ENCODE measurements at places on chromosomes 4 and X.
A peak's percentile ranks its signal among the peaks of the same experiment; 100 is the strongest.

GRCh38 chrX:27598312-27598711 lies 8.2 kb downstream of the DCAF8L2 start:
- DNase-seq: peak; percentile 9

DNA sequence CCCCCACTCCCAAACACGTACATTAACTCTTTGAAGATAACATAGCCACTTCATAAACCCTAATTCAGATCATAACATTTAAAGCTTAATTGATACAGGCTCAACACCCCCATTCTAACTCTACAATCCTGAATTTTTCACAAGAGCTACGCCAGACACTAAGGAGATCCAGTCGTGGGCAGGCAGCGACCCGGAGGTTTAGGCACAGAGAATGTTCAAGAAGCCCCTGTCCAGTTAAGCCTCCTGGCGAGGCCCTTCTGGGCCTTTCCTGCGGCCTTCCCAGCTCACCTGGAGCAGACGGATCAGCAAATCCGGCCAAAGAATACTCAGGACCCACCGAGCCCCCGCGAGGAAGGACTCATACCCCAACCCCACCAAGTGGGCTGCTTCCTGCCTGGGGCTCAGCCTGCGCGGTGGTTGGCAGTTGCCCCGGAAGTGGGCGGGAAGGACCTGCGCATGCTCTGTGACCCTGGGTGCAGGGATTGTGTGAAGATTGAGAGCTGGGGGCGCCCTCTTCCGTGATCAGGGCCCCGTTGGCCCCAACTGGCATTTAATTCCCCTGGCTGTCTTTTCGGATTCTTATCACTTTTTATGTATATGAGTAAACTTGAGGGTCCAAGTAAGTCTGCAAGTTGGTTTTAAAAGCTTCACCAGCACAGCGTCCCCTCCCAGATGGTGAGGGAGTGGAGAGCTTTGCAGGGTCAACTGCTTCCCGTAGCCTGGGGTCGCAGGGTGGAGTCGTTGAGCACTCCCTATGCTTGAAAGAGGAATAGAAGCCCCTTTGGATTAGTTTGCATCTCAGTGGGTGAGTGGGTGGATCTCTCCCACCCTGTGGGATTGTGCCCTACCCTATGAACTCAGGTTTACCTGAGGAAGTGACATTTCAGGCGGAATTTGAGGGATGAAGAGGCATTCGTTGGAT lies at the start of gene TRIM61:
Gene TRIM61, minus strand, starts transcription at position 415 of the 922 bp plus-strand sequence. CDS start 7,655 bp downstream, outside the sequence.
- no peak for DNase-seq

GRCh38 chr4:5924461-5925125 lies 31.7 kb upstream of the CRMP1 start:
- DNase-seq: no peak

GRCh38 chr4:123217664-123218063 lies 178.9 kb upstream of the SPRY1 start:
- DNase-seq: no peak

GRCh38 chr4:55157559-55158277 lies 32.3 kb upstream of the KDR start:
- DNase-seq: peak; percentile 69

- no peak for DNase-seq
Observed at GRCh38 chr4:40316333-40316781, 18.8 kb upstream of the CHRNA9 start.

- no peak for DNase-seq
Observed at GRCh38 chrX:94662689-94663088, 988.7 kb downstream of the FAM133A start.

- DNase-seq: no peak
Observed at GRCh38 chr4:27101561-27101960, 240.9 kb downstream of the STIM2 start.

DNA sequence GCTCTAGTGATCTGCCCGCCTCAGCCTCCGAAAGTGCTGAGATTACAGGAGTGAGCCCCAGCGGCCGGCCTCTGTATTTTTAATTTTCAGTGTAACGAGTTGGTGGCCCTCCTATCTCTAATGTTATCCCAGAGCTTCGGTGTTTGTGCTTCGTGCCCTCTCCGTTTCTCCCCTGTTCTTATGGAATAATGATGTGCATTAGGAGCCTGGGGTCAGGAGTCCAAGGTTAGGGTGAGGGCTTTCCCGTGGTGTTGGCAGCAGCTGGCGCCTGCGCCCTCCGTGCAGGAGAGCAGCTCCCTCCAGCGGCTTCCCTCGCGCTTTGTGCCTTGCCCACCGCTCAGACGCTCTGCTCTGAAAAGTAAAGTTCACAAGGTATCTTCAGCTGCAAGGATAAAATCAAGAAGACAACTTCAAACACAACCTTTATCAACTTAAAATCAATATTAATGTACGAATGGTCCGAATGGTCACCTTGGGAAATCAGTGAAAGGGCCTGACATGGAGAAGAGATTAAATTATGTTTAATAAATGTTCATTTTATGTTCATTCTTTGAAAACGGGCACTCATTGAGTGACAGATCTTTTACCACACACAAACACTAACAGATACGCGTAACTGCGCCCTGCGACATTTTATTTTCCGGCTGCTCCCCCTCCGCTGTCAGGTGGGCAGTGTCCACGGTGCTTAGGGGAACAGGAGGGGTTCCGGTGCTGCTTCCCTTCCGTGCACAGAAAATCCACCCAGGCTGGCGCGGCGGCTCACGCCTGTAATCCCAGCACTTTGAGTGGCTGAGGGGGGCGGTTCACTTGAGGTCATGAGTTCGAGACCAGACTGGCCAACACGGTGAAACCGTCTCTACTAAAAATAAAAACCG lies 62.4 kb downstream of the TRAPPC11 start:
- peak; percentile 67 for DNase-seq

- DNase-seq: no peak
Observed at GRCh38 chr4:74628852-74629620, 165.3 kb downstream of the BTC start.

DNA sequence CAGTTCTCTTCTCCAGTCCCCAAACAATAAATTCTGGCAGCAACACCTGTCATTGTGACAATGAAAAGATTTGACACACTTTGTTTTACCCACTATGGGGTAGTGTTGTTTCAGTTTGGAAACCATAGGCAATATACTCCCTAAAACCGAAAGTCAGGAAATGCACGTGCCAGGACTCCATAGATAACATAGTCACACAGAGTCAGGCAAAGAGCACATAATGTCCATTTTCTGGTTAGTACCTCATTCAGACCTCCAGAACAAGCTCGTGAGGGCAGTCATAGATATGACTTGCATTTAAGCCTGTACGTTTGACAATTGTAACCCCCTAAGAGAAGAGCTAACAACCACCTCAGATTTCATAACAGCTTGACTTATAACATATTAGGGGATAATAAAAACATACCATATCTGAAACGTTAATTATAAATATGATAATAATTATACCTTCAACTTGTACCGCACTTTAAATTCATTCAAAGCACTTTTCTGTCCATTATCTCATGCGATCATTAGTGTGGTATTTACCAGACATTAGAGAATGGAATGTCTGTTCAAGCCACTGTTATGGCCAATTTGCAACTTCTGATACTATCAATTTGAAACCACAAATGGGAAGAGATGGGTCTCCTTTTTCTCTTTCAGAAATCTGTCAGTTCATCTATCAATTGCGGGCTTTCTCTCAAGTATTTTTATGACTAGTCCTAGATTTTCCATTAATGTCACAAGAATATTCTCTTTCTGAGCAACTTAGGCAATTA lies 147.4 kb downstream of the LDB2 start:
- no peak for DNase-seq

GRCh38 chr4:137421796-137422195 lies 110.5 kb downstream of the PCDH18 start:
- no peak for DNase-seq

GRCh38 chr4:76515975-76516843 lies 81.2 kb downstream of the SHROOM3 start:
- DNase-seq: no peak

DNA sequence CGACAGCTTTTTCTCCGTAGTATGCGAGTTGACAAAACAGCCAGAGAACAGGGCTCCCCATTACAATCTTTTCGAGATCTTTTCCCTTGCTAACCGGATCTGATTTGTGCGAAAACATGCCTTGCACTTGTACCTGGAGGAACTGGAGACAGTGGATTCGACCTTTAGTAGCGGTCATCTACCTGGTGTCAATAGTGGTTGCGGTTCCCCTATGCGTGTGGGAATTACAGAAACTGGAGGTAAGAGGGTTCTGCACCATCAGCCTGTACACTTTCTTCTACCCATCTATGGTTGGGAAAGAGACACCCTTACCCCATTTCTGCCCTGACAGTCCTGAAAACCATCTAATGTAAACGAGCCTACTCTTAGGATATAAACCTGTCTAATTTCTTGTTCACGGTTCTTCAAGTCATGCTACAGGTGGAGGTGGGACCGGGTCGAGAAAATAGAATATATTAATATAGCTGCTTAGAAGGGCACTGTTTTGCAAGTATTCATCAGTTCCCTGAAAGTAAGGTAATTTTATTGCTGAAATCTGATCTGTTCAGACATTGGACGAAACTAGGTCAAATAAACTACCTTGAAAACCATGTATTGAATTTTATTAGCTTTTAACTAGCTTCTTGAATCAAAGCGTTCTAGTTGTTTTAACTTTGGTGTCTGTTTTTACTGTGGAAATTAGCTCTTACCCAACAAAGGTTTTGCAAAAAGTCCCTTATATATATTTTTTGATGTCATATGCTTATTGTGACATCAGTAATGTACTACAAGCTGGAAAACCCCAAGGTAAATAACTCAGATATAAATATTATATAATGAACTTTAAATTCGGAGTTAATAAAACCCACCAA lies 869 bp downstream of the TMEM184C start:
- DNase-seq: no peak

- peak; percentile 28 for DNase-seq
Observed at GRCh38 chr4:129109965-129110824, 14.2 kb downstream of the C4orf33 start.

GRCh38 chr4:28686618-28687017 lies 1826.0 kb downstream of the STIM2 start:
- DNase-seq: peak; percentile 77

- DNase-seq: peak; percentile 32
Observed at GRCh38 chr4:147453561-147454141, 27.2 kb upstream of the EDNRA start.
